Activated T-cell treated with anti-CD3 and anti-CD28 coated beads, Interleukin-2, amount 50 U/mL, for 72 hours (primary cell): ENCODE measurements at places on chromosomes 11 and 22. TPM values are rescaled to one million over a fixed set of nuclear protein-coding genes. Genes with fewer than 3 reads are reported as not detected.
A peak's percentile ranks its signal among the peaks of the same experiment; 100 is the strongest.

SUN2 gene
- 179 TPM for total RNA-seq

MYO18B gene
- total RNA-seq = 2.8 TPM

BRD1 gene
- 42.3 TPM for total RNA-seq

DNA sequence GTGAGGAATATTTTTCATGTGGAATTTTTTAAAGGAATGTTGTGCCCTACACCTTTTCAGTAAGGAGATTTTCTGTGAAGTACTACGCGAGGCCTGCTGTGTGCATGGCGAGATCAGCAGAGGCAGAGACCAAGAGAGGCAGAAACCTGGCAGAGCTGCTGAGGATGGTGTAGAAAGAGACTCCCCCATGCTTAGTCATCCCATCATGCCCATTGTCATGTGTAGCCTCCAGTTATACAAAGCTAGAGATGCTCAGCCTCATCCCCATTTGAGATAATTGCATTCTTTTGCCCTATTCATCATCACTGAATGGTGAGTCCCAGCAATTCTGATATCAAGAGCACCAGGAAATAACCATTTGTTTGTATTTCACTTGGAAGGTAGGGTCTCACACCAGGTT is 3.0 kb upstream of the MS4A7 start:
- no peaks in the 10 kb centered on the region for H3K36me3 ChIP-seq
- DNase-seq = no peak
- H3K27me3 ChIP-seq = peaks cover 37% of the 10 kb centered on the region
- H3K4me3 ChIP-seq = no peak overlapping the region

MYOD1 gene
- not detected for total RNA-seq

DNA sequence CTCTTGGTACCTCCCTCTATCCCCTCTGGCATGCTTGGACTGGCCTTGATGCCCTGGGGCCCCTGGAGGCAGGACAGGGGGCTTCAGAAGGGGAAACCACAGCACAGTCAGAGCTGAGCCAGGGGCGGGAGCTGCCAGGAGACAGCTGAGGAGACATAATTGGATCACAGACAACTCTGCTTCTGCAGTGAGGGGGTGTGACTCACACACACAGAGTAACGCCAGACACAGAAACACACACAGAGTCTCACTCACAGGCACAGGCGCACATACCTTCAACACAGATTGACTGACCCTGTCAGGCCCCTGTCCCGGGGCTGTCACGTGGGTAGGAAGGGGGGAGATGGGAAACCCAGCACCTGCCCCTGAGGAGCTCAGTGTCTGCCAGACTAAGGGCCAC is 20.6 kb downstream of the STARD10 start:
- no peaks in the 10 kb centered on the region for H3K36me3 ChIP-seq
- no peaks in the 10 kb centered on the region for H3K27me3 ChIP-seq
- no peak for DNase-seq

DNA sequence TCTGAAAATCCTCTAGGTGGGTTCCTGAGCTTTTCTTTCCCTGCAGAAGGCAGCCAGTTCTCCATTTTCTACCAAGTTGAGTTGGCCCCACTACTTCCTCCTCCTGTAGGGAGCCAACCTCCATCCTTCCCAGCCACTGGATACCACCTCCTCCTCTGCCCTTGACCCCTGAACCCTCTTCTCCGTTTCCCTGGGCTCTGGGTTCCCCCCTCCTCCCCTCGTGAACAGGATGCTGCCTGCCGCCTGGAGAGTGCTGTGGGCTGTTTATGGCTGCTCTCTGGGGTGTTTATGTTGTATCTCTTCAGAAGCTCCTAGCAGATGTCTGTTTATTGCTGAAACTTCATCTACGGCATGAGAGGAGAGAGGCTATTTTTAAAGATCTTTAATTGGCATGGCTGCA is 8.6 kb downstream of the MICAL2 start:
- peaks cover 85% of the 10 kb centered on the region for H3K4me1 ChIP-seq
- no peaks in the 10 kb centered on the region for H3K27me3 ChIP-seq
- H3K27ac ChIP-seq = no peak overlapping the region
- no peak overlapping the region for H3K4me3 ChIP-seq
- no peak for DNase-seq

NAV2 gene
- total RNA-seq = 2.0 TPM

DNA sequence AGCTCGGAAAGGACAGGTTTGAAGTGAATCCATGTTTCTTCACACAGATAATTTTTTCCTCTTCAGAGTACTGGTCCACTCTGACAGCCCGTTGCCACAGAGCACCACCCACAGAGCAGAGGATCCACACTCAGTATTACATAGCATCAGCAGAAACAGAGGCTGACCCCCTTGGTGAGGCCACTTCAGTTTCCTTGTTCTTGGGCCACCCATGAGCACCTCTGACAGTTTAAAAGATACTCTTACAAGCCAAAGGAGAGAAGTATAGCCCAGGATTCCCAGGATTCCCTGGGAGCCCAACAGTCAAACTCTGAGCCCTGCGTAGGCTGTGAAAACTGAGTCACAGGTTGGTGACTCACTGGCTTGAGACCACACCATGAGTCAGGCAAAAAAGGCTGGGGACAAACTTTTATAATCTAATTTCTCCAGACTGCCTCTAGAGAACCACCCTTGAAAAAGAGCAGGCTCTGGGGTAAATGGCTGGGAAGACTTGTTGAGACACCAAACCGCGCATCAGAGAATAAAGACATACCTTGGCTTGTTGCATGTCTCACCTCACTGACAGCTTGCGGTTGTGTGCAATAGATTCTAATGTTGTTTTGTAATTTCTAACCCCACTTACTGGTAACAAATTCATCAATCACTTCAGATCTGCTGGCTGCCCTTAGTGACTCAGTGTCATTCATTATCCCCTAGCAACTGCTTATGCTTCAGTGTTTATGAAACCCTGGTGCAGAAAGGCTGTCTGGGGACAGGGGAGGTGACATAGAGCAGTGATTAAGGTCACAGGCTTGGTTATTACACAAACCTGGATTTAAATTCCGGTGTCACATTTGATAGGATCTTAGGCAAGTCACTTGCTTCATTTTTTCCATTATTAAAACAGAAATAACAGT is 56.9 kb upstream of the PRSS23 start:
- peaks cover 42% of the 10 kb centered on the region for H3K27me3 ChIP-seq
- H3K4me3 ChIP-seq = no peak overlapping the region
- peak; percentile 55 for DNase-seq
- H3K36me3 ChIP-seq = no peaks in the 10 kb centered on the region

GRCh38 chr22:27531782-27532530 is 269.6 kb downstream of the MN1 start:
- no peak overlapping the region for H3K4me3 ChIP-seq
- H3K36me3 ChIP-seq = no peaks in the 10 kb centered on the region
- H3K4me1 ChIP-seq = no peaks in the 10 kb centered on the region
- H3K27me3 ChIP-seq = no peaks in the 10 kb centered on the region

MED17 gene
- total RNA-seq = 38.2 TPM

DNA sequence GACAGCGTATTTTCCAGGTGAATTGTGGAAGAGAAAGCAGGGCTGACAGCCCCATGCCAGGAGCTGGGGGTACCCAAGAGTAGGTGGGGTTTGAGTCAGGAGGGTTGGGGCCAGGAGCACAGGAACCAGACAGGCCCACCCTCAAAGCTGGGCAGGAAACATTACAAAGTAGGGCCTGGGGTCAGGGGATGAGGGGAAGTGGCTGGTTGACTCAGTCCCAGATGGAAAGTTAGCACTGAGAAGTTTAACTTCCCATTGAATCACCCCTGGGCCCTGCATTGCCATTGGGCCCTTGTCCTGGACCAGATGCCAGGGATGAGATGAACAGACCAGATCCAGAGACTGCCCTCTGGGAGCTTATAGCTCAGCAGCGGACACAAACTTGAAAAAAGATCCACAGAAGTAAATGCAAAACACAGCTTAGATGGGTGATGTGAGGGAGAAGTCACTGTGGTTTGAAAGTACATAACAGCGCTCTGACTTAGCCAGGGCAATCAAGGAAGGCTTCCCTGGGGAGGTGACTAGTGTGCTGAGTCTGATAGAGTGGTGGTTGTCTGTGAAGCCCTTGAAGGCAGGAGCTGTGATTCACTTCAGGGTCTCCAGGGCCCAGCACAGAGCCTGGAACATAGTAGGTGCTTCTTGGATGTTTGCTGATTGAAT is 2.2 kb downstream of the MAFF start:
- peaks cover 42% of the 10 kb centered on the region for H3K4me1 ChIP-seq
- peak overlapping the region; percentile 59 for H3K27ac ChIP-seq
- no peaks in the 10 kb centered on the region for H3K27me3 ChIP-seq
- H3K4me3 ChIP-seq = peak overlapping the region; percentile 85

- no peak overlapping the region for H3K4me3 ChIP-seq
- peaks cover under 1% of the 10 kb centered on the region for H3K36me3 ChIP-seq
- no peak for DNase-seq
- H3K4me1 ChIP-seq = peaks cover 12% of the 10 kb centered on the region
Observed at GRCh38 chr22:42065438-42066125, 5.0 kb downstream of the NAGA start.

DNA sequence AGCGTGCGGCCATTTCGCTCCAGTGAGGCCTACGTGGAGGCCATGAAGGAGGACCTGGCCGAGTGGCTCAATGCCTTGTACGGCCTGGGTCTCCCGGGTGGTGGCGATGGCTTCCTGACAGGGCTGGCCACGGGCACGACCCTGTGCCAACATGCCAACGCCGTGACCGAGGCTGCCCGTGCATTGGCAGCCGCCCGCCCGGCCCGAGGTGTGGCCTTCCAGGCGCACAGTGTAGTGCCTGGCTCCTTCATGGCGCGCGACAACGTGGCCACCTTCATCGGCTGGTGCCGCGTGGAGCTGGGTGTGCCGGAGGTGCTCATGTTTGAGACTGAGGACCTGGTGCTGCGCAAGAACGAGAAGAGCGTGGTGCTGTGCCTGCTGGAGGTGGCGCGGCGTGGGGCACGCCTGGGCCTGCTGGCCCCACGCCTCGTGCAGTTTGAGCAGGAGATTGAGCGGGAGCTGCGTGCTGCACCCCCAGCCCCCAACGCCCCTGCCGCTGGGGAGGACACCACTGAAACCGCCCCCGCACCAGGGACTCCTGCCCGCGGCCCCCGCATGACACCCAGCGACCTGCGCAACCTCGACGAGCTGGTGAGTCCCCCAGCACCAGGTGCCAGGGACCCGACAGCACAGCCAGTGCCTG is 1.8 kb downstream of the GAS2L1 start:
- no peak for DNase-seq
- peaks cover 10% of the 10 kb centered on the region for H3K4me1 ChIP-seq
- peaks cover 40% of the 10 kb centered on the region for H3K27me3 ChIP-seq
- H3K4me3 ChIP-seq = no peak overlapping the region

DNA sequence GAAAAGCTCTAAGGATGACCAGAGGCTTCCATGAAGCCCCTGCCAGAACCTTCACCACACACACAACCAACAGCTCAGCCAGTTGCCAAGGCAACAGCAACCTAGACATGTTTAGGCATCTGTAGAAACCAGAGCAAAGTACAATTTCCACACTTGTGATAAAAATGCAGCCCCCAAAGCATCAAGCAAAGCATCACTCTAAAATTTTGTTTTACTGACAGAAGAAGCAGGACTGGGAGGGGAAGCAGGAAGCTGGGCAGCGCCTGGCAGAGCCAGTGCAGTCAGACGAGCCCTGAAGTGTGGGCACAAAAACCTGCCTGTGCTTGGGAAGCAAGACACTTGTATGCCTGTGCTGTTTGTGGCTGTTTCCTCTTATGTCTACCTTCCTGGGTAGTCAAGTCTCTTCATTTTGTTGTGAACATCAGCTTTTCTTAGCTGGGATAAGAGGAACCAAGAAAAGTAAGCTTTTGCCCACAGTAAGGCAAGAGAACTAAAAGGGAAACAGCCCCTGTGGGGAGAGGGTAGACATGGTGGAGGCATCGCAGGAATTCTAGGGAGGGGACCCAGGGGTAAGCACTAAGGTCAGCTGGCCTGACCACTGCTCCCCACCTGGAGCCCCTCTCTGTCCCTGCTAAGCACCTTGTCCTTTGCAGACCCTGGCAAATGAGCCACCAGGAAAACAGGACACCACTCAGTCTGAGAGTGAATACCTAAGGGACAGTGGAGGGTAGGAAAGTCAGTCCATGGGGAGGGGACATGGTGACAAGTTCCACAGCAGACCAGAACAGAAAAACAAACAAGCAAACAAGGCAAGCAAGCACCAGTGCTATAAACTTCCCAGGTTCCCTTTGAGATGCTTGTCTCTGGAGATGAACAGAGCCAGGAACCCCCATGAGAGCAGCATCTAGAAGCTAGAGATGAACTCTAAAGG is 13.4 kb downstream of the PACSIN2 start:
- peaks cover 89% of the 10 kb centered on the region for H3K4me1 ChIP-seq
- H3K27me3 ChIP-seq = no peaks in the 10 kb centered on the region
- H3K4me3 ChIP-seq = peak overlapping the region; percentile 67
- H3K27ac ChIP-seq = no peak overlapping the region
- H3K36me3 ChIP-seq = no peaks in the 10 kb centered on the region

GRCh38 chr11:120877746-120878365 is 146.0 kb upstream of the TBCEL start:
- no peak for DNase-seq
- no peak overlapping the region for H3K4me3 ChIP-seq
- H3K27me3 ChIP-seq = peaks cover 35% of the 10 kb centered on the region
- peaks cover 1% of the 10 kb centered on the region for H3K36me3 ChIP-seq

TBX10 gene
- not detected for total RNA-seq
